ENCODE measurements at places on chromosomes 6 and 20.

DNA sequence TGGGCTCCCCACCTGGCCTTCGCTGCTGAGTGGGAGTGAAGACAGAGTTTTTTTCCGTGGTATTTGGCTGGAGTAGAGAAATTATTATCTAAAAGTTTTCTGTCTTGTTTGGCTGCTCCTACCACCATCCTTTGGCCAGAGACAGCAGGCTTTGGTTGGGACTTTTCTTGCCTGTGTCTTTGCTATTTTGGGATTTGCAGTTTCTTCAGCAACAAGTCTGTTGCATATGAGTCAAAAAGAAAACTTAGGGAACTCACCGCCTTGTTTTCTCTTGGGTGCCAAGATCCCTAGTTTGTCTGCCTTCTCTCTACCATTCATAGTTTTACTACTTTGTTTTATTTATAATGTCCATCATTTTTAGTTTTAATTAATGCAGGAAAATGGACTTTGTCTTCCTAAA is 683.8 kb downstream of the DOK5 start:
- no peak for DNase-seq

DNA sequence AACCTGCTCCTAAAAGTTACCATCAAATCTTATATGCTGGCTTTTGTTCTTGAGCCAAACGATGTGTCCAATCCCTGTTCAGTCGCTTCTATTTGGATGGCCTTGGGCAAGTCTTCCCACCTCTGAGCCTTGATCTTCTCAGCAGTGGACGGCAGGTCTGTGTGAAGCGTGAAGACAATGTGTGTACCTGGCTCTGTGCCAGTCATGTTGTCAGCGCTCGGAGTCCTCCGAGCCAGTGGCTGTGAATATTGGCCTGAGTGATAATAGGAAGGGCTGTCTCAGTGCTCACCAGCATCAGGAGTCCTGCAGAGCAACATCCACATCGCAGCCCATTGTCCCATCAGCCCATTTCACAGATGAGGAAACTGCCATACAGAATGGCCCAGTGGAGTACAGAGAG is 219.0 kb downstream of the CDC5L start:
- DNase-seq = no peak

- peak; percentile 90 for DNase-seq
These were observed 3.5 kb upstream of the ACAT2 start for GRCh38 chr6:159758031-159759001.

DNA sequence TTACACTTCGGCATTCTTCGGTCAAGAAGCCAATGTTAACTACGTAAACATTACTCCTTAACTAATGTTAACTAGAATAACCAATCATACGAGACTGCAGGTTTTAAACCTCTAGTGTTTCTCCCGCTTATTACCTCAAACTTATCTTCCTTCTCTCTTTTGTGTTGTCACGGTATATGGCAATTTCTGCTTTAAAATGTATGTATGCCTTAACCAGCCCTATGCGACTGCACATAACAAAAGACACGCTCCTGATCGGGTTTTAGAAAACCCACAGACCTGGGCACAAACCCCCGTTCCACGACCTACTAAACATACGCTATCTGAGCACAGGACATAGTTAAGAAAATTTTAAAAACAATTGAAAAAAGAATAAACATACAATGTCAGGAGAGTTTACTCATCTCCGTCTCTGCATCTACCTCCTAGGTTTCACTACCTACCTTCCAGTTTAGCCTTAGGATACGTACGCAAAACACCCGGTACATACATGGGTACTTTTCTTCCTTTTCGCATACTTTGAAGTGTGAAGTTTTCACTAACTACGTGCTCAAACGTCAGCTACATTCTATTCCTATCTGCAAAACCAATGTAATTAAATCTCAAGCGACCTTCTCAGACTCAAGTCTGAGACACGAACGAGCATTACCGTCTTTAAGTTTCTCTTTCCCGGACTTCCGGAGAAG is 1.1 kb downstream of the CD164 start:
- DNase-seq = peak; percentile 38

- DNase-seq = no peak
These were observed 24.3 kb downstream of the ARHGAP18 start for GRCh38 chr6:129685662-129686031.

GRCh38 chr20:54350415-54350814 is 125.0 kb upstream of the DOK5 start:
- no peak for DNase-seq

GRCh38 chr6:13331516-13332348 is 3.4 kb upstream of the TBC1D7 start:
- peak; percentile 64 for DNase-seq

DNA sequence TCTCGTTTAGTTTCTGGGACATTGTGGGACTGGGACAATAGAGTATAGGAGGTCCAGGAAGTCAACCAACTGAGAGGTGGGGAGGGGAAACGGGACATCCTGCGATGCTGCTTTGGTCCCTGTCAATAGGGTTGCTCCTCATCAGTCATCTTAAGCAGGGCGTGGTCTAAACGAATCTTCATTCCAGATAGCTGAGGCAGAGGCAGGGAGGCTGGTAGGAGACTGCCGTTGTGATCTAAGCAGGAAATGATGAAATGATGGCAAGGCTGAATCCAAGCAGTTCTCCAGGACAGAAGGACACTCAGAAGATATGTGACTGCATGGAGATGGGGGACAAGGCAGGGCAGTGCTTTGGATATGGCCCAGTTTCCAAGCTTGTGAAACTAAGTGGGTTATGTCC is 953.4 kb downstream of the KIF16B start:
- DNase-seq = no peak

- no peak for DNase-seq
These were observed 215.3 kb downstream of the RNGTT start for GRCh38 chr6:88748141-88748540.

- DNase-seq = no peak
These were observed 321.3 kb downstream of the SAMD5 start for GRCh38 chr6:147829835-147830234.

- DNase-seq = peak; percentile 20
These were observed 9.8 kb downstream of the RGS17 start for GRCh38 chr6:153121311-153121710.

DNA sequence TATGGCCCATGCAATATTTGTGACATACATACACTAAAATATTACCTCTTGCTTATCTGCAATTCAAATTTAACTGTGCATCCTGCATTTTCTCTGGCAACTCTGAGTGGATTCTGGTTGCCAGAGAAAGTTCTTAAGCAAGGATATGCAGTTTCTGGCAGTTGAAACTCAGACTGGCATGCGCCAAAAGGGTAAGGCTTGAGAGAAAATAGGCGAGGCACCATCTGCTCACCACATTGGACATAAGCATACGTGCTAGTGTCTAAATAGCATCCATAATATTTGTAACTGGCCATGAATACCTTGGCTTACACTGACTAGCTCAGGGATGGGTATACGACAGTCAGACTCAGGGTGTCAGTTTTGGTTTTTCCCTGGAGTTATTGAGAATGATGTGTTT is 465.1 kb downstream of the DOK5 start:
- no peak for DNase-seq

DNA sequence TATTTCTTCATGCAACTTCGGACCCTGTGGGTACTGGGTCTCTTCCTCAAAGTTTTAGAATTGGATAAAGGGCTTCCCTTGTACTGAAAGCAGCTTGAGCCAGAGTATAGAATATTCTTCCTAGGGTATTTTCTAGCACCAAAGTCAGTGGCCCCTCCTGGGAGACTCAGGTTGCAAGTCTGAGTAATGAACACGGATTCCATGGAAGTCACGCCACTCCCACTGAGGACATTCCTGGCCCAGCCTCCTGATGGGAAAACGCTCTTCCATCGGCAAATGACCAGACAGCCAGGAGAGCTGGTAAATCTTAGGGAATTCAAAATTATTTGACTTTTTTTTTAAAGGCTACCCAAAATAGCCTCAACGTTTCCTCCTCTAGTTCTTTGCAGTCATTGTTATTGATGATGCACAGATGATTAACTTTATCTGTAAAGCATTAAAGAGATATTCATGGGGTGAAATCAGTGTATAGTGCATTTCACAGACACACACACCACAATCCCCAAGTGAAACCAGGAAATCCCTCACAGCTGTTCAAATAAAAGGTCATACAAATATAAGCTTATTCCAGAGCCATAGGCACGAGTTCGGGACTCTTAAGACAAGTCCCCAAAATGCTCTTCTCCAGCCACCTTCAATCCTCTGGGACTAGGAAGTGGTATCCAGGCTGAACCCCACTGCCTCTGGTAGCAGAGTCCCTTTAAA is 248.8 kb downstream of the SOD2 start:
- DNase-seq = no peak

DNA sequence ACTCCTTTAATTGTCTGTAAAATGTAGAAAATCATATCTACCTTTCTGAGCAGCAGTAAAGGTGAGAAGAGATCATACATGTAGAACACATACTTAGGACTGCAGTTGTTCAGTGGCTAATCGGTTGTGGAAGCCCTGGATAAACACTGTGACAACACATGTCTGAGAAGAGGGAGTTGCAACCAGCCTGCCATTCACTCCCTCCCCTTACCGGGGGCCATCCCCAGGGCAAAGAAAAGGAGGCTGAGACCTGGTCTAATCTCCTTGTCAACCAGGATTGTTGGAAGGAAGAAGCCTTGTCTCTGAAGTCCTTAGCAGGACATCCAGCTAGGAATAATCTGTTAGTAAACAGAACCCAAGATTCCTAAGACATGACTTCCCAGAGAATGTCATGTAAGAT is 462.5 kb upstream of the AGPAT4 start:
- DNase-seq = no peak

DNA sequence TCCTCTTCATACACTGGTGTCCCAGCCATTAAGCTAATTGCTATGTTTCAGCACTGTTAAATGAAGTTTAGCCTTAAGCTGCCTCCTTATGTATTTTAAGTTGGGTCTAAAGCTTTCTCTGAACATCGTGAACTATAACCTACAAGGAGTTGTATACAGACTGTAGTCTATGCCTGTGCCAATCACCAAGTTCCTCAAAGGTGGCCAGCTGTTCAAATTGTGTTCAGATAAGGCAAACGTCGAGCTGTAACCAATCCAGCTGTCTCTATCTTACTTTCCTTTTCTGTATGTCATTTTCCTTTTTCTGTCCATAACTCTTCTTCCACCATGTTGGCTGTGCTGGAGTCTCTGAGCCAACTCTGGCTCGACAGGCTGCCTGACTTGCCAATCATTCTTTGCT is 199.6 kb downstream of the OGFRL1 start:
- DNase-seq = no peak

- no peak for DNase-seq
These were observed 16.6 kb downstream of the ADRM1 start for GRCh38 chr20:62319346-62319909.

DNA sequence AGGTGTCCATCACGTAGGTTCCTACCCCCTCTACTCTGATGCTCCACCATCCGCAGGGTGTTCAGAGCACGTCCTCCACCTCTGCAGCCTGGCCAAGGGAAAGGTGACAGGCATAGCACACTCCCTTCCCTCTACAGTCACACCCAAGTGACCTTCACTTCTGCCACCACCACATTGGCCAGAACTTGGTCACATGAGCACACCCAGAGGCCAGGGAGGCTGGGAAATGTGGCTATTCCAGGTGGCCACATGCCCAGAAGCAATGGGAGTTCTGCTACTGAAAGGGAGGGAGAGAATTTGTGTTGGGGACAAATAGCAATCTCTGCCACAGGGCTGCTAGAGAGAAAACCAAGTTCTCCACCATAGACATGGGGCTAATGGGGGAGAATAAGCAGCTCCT is 180.3 kb downstream of the NFATC2 start:
- no peak for DNase-seq

GRCh38 chr20:5127859-5128424 is 1.1 kb downstream of the CDS2 start:
- DNase-seq = no peak

GRCh38 chr6:39471954-39472659 is 149.6 kb upstream of the KCNK16 start:
- DNase-seq = no peak

DNA sequence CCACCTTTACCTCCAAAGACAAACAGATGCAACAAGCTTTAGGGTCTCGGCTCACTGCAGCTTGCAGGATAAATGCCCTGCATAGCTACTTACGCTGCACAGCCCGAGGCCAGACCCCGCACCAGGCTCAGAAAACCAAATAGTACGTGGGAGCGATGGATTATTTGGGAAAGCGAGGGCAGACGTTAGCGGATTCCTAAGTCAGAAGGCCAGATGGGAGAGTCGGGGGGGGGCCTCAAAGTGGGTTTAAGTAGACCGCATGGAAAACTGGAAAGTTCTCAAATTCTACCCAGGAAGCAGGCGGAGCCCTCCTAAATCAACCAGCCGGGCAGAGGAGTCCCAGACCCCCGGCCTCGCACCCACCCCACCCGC is 382 bp downstream of the SFT2D1 start:
- peak; percentile 25 for DNase-seq

- no peak for DNase-seq
These were observed 930.1 kb upstream of the GJE1 start for GRCh38 chr6:141202626-141203025.

DNA sequence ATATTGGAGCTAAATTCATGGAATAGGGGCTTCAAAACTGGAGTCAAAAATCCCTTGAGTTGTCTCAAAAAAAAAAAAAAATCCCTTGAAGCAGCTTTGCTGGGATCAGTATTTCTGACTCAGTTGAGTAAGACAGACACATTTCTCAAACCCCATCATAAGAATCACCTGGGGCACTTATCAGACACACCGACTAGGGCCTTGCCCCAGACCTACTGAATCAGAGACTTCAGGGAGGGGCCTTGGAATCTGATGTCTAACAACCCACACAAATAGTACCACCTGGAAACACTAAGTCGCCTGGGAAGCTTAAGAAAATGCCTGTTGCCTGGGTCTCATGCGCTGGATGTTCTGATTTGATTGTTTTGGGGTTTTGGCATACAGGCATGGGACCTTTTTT is 44.9 kb upstream of the RNF144B start:
- DNase-seq = no peak

DNA sequence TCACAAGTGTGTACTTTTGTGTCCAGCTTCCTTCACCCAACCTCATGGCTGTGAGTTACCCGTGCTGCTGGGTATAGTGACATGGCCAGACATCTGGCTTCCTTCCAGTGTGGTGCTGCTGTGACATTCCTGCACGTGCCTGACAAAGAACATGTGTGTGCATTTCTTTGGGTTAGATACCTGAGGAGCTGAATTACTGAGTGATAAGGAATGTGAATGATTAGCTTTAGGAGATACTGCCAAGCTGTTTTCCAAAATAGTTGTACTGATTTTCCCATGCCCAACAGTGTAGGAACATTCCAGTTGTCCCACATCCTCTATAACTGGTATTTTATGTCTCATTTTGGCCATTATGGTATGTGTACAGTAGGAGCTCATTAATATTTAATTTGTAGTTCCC is 132.5 kb downstream of the PREX1 start:
- no peak for DNase-seq

GRCh38 chr20:40954521-40955165 is 74.0 kb upstream of the TOP1 start:
- DNase-seq = no peak

GRCh38 chr20:46701556-46701955 is 7.9 kb upstream of the SLC2A10 start:
- DNase-seq = peak; percentile 52

DNA sequence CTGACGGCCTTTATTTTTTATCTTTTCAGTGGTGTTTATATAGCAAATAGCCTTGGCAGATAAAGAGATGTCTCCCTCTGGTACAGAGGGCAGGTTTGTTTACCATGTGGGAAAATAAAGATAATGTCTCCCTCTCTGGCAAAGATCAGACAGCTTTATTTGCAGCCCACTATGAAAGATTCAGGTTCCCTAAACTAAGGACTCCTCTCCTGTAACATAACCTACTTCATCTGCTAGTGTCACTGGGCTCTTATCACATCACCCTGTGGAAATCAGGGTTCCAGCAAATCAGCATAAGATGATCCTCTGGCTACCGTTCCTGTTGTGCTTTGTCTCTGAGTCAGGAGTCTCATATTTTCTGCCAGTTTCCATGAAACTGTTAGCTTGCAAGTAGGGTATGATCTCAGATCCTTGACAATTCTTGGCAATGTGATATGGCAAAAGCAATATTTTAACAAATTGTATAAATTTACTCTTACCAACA is 3.1 kb downstream of the FBXL4 start:
- DNase-seq = peak; percentile 17

Measured in ELR (cell line).